NCI-H2029 (cell line): ENCODE measurements at places on chromosomes 2 and 18.

DNA sequence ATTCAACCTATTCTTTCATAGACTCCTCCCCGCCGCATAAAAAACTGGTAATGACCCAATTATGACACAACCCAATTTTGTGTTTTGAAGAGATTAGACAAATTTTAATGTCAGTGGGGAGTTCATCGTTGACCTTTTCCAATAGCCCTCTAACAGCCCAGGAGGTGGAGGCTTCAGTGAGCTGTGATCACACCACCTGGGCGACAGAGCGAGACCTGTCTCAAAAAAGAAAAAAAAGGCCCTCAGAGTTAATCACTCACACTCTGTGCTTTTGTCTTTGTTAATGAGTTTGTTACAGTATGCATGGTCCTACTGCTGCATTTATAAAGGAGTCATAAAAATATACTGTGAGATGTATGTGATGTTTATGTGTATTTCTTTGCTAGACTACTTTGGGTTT lies 510.6 kb downstream of the CPS1 start:
- DNase-seq: no peak

DNA sequence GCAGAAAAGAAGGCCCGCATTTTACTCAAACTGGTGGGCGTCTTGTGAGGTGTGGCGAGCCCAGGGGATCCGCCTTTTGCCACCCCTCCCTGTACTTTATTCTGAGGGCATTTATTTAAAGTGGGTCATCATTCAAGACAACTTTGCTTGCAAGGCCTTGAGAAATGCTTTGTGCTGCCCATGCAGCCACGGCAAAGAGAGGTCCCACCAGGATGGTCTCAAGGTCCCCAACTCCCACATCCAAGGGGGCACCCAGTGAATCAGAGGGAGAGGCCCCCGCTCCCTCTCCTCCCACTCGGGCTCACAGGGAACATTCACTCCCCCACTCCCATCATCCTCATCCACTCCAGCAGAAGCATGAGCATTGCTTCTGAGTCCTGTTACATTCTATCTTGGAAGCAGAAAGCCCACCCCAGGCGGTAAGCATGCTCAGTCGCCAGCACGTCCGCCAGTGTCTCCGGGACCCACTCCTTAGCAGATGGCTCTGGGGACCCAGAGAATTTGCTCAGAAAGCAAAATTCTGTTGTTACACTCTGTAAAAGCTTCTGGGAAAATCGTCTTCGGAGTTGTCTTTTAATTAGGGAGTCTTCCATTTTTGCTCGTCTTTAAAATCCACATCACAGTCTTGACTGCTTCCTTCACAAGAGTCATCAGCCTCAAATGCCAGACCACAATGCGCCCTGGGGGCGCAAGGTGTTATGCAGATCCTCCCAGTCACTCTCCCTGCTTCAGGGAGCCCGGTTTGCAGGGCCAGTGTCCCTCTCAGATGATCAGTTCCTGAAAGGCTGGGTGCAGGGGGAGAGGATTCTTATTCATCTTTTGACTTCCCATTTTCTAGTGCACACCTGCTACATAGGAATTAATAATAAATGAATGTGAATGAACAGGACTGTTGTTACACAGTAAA lies 99.4 kb upstream of the NCK2 start:
- no peak for DNase-seq

DNA sequence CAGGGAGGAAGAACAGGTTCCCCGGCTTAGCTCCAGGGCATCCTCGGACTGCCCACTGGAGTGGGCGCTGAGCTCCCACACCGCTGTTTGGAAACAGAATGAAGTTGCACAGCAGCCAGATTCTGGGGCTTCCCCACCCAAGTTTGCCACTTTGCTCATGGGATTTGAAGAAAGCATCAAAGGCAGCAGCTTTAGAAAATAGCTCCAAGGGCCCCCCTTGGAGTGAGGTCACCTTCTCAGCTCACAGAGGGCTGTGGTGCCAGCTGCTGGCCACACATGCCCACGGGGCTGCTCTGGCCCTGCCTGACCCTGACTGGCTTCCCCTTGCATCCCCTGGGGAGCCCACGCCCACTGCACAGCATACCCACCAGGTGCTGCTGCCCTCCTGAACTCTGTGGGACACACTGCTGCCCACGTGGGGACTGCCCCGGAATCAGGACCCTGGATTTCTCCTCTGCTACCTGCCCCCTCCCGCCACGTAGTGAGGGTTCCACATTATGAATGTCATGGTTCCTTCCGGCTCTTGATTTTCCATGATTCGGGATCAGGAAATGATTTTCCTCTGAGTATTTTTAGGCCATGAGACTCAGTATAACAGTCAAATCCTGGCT lies 70.3 kb downstream of the TGOLN2 start:
- DNase-seq: no peak

- DNase-seq: peak; percentile 3
Measured at GRCh38 chr2:71223767-71224333, 3.1 kb downstream of the PAIP2B start.

DNA sequence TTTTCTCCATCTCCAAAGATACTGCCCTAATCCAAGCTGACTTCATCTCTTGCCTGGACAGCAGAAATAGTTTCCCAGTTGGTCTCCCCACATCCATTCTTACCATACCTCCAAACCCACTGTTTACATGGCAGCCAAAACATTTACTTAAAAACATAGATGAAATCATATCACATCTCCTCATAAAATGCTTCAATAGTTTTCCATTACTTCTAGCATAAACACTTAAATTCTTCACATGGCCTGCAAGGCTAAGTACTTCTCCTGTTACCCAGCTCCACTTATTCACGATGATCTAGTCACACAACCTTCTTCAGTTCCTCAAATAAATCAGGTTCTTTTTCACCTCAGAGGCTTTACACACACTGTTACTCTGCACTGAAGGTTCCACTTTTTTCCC lies 185.8 kb upstream of the ACVR2A start:
- no peak for DNase-seq

GRCh38 chr2:101509499-101510284 lies 34.8 kb upstream of the RFX8 start:
- no peak for DNase-seq

DNA sequence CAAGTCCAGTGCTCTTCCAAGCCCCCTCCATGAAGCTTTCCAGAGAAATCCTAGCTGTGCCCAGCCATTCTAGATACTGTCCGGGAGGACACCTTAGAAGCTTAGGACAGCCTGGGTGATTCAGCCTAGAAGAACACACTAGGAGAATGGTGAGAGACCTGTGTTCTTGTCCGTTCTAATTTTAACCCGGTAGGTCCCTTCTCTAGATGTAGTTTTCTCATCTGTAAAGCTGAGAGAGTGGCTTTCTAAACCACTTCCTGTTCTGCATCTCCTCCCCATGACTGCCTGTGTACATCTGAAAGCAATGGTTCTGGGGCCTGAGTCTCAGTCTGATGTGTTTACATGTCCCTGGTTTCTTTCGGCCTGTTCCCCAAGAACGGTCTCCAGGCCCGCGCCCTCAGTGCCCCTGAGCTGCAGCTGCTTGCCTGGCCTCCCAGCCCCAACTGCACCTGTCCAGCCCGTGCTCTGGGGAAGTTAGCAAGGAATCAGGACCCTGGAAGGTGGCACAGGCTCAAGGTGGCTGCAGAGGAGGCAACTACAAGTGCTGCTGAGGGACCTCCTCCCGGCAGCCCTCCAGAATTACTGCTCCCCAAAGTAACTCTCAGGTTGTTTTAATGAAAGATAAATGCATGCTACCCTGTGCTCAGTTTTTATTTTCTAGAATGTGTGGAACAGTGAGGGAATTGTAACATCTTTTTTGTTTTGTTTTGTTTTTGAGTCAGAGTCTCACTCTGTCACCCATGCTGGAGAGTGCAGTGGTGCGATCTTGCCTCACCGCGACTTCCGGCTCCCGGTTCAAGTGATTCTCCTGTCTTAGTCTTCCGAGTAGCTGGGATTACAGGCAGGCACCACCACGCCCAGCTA lies 105.9 kb downstream of the LBH start:
- DNase-seq: no peak

GRCh38 chr2:239811806-239812560 lies 213.2 kb downstream of the NDUFA10 start:
- DNase-seq: no peak

DNA sequence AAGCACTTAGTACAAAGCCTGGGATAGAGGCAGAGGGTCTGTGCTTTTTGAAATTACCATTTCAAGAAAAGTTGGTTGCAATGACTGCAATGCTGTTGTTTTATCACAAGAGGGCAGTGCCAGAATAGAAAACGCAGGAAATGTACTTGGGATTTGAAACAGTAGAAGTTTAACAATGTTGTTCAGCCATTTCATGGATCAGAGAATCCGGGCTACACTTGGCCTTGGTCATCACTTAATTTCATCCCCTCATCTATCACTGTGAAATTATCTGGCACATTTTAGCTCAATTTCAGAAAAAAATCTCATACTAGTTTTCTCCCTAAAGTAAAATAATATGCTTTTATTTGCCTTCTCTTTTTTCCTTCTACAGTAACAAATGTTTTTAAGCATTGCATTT lies 70.8 kb downstream of the RAPGEF4 start:
- DNase-seq: peak; percentile 35

DNA sequence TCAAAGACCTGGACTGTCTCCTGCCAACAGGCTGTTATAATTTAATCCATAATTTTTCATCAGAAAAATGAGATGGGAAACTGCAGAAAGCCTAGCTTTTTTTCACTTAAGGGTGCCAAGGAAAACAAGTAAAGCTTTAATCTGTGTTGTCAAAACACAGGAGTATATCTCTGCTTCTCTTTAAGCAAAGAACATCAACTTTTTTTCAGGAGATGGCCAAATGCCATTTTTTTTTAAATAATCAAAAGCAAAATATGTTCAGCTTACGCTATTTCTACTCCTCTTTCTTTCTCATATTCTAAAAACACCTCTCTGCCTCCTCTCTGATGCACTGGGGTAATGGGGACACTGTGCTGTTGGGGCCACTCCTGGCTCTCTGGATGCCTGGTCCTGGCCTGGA lies 73.1 kb upstream of the NXPH2 start:
- no peak for DNase-seq

DNA sequence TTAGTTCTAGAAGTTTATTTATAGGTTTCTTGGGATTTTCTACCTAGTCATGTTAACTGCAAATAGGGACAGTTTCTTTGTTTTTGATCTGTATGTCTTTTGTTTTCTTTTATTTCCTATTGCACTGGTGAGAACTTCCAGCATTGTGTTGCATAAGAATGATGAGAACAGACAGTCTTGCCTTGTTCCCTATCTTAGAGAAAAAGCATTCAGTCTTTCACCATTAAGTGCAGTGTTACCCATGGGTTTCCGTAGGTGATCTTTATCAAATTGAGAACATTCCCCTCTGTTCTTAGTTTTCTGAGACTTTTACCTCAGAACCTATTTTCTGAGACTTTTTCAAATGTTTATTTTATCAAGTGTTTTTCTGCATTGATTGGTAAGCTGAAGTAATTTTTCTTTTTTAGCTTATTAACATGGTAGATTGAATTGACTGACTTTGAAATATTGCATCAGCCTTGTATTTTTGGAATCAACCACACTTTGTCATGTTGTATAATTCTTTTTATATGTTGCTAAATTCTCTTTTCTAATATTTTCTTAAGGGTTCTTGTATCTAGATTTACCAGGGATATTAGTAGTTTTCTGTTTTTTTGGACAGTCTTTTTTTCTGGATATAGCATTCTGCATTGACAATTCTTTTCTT lies 17.2 kb downstream of the MFSD6 start:
- no peak for DNase-seq

DNA sequence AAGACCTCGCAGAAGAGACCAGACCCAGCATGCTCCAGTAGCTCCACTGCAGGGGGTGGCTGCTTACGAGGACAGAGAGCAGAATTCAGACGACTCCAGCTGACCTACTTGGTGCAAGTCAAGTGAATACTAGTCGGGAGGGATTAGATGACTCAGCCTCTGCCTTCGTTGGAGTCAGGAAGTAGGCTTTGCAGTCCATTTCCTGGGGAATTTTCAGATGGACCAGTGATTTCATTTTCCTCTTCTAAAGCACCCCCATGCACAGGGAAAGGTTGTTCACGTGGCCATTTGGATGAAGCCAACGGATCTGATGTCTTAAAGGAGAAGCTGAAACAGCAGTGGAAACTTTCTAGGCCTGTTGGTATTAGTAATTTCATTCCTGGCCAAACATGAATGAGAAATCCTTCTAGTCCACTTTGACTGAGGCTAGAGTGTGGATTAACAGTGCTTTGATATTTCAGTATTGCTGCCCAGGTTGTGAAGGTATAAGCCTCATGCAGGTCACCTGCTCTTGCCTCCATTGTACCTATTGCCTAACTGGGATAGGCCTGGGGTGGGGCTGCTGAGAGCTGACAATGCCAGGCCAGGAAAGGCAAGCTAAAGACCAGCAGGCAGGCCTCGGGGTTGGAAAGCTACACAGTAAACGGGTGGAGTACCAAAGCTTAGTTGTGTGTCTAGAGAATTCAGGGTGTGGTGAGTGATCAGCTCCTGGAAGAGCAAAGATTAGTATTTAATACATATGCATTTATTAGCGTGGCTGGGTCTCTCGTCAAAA lies 117.6 kb upstream of the FOSL2 start:
- DNase-seq: no peak

DNA sequence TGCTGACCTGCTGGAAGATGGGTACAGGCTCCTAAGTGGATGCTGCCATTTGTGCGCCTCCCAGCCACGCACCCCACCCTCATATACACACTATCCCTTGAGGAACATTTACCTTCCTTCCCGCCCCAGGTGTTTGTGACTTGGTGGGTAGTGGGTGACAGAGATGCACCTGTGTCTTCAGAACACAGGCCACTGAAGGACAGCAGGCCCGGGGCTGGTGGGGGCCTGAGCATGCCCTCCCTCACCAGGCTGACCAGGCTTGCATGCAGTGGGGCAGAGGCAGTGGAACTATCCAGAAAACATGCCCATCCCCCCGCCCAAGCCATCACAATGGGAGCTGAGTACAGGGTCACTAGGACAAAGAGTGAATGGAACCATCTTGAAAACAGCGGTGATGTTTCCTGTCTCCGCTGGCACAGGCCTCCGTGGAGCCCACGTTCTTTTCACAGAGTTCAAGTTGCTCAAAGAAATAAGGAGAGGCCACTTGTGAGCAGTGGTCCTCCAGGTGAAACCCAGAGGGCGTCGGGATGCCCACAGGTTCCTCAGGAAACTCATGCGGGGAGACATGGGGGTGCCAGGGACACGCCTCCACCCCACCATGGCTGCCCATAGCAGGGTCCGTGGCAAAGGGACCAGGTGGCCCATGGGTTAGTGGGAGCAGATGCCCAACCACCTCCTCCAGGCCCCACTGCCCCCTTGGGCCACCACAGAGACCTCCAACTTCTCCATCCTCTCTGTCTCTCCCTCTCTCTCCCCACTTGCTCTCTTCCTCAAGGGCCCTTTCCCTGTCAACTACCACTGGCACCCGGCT lies 90.9 kb downstream of the MALT1 start:
- no peak for DNase-seq
